Nephron progenitor cell (in vitro differentiated cells): ENCODE measurements at places on chromosomes 13 and 19.
A peak's percentile ranks its signal among the peaks of the same experiment; 100 is the strongest.

- no peak for DNase-seq
Measured at GRCh38 chr13:58093394-58093793, 461.9 kb downstream of the PCDH17 start.

- no peak for DNase-seq
Measured at GRCh38 chr13:49400755-49401659, 42.9 kb downstream of the CAB39L start.

- DNase-seq = no peak
Measured at GRCh38 chr19:41698746-41699230, 9.6 kb upstream of the CEACAM5 start.

GRCh38 chr19:54084410-54084809 is 3.2 kb upstream of the TARM1 start:
- no peak for DNase-seq

- no peak for DNase-seq
Measured at GRCh38 chr19:2477732-2478191, 1.8 kb downstream of the GADD45B start.

DNA sequence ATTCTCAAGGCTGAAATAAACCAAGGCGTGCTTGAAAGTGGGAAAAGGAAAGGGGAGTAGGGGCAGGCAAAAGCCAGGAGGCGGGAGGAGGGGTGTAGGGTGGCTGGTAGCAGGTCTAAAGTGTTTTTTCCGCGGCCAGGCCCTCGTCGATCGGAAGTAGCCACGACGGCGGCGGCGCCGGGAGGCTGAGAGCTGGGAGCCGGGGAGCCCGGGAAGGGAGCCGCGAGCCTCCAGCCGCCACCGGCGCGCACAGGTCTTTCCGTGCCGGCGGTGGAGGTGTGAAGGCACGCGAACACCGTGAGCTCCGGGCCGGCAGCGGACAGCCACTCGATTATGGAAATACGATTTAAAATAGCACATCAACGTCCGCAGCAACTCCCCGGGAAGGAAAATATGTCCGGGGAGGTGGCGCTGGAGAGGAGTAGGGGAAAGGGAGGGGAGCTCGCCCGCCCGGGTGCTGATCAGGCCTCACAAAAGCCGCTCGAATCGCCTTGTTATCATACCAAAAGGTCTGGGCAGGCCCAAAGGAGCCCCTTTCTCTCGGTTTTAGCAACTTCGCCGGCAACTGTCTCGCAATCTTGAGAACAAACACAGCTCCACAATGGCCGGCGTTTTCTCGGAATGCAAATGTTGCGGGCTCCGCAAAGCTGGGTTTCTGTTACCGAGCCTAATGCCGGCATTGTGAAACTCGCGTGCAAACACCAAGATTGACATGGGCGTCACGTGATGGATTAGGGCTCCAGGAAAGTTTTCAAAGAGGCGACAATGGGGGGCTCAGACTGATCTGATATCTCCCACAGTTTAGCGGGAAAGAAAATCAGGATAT is 2.9 kb upstream of the PCDH8 start:
- peak; percentile 56 for DNase-seq

DNA sequence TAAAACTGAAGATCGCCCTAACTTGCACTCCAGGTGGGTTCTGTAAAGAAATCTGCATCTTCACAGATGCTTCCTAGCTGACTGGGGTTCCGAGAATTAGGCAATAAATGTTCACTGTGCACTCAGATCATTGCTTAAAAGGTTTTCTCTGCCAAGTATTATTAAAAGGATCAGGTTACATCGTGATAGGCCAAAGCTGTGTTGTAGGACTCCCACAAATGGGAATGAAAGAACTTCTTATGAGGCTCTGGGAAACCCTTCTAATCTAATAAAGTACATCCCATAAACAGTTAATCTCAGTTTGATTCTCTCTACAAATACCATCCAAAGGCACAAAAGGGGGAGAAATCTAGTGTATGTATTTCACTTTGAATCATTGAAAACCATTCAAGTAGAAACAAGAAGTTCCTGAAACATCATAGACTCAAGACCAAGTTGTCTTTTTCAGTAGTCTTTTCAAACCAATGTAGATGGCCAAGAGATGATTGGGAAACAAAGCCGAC is 7.1 kb upstream of the POU4F1 start:
- DNase-seq = no peak

DNA sequence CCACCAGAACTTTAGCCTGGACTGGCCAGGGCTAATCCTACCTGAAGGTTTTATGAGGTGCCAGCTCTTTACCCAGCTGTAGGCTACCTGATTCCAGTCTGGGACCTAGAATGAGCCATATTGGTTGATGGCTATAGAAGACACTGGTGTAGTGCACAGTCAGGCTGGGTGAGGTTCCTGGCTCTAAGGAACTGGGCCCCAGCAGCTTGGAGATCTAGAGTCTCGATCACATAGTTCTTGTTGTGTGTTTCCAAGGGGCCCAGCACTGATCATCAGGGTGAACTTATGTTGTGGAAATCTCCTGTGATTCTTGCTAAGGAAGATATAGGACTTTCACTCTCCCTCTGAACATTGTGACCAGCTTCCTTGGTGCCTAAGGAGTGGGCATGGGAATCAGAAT is 236.3 kb downstream of the ZNF536 start:
- no peak for DNase-seq

DNA sequence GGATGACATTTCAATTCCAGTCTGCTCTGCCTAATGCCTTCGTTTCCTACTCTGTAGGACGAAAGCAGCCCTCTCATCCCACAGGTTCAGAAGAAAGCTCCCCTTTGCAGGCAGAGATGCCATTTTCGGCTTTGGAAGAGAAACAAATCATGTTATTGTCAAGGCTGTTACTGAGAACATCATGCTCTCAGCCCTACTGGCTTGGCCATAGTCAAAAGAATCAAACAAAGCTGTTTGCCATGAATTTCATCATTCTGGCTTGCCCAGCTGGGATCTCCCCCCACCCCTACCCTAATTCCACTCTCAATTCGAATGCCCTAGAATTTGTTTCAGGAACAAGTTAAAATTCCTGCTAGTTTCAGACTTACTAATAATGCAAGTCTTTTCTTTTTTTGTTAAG is 162.3 kb upstream of the SERP2 start:
- no peak for DNase-seq

DNA sequence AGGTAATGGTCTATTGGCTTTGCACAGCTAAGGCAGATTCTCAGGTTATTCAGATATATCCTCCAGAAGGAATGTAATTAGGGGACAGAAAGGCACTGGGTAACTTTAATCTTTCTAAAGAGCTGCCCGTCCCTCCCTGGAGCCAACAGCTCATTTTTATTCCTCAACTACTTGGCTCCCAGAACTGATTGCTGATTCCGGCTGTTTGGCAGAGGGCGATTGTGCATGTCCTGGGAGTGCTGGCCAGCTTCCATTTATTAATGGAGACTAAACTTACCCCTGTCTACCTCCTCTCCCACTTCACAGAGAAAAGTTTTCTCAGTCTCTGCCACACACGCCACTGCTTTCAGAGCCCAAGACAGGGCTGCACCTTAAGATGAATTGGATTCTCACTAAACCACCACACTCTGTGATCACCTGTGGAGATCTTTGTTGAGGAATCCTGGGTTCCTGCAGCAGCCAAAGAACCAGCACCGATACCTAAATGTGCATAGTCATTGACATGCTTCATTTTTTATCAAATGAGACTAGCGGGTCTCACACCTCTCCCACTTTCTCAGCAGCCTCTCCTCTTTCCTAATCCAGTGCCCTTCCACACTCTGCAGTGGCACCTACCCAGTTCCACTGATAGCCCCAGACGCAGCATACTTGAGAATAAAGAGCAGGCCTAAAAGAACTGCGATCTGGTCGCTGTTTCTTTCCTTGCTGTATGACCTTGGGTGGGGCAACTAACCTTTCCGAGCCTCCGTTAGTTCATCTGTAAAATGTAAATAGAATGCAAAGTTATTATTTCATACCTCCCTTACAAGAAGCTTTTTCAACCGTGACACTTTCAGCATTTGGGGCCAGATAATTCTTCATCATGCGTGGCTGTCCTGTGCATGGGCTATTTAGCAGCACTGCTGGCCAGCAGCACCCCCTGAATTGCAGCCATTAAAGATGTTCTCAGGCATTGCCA is 648.7 kb downstream of the UQCRFS1 start:
- DNase-seq = no peak

DNA sequence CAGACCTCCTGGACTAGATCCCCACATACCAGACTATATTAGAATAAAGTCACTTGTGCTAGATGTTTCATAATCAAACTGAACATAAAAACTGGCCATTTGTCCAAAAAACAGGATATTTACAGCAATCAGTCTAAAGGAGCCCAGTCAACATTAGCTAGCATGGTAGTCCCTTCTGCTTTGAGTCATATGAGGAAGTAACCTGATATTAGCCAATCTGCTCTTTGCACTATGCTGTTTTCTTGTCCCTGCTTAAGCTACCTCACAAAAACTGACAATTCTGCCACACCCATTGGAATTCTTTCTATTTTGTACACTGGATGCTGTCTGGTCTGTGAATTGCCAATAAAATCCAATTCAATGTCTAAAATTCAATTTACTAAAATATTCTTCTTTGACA is 1824.2 kb downstream of the OLFM4 start:
- no peak for DNase-seq

DNA sequence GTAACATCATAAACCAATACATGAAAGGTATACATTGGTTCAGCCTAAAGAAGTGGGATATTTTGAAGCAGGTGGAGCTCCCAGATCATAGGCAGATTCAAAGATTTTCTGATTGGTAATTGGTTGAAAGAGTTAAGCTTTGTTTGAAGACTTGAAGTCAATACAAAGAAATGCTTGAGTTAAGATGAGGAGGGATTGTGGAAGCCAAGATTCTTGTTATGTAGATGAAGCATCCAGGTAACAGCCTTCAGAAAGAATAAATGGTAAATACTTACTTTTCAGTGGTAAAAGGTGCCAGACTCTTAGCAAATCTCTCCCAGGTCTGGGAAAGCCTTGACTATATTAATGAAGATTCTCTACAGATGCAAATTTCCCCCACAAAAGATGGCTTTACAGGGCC is 49.3 kb upstream of the FAM216B start:
- DNase-seq = no peak

DNA sequence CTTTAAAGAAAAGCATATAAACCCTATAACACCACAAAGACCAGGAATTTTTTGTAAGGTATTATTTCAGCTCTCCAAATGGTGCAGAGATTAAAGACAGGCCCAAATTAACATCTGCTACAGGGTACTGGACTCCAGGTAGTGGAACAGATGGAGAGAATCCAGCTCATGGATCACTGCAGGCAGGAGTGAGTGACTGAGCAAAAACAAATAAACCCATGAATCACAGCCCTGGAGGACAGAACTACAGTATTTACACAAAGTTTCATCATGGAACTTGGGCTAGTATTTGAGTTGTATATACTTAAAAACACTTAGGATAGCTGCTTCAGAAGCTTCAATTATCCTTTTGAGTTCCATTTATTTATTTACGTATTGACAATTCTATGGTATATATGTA is 132.8 kb upstream of the SPRY2 start:
- no peak for DNase-seq

- DNase-seq = no peak
Measured at GRCh38 chr19:41298348-41298964, 11.5 kb upstream of the CCDC97 start.

GRCh38 chr13:27007166-27007565 is 164.4 kb downstream of the USP12 start:
- DNase-seq = no peak

DNA sequence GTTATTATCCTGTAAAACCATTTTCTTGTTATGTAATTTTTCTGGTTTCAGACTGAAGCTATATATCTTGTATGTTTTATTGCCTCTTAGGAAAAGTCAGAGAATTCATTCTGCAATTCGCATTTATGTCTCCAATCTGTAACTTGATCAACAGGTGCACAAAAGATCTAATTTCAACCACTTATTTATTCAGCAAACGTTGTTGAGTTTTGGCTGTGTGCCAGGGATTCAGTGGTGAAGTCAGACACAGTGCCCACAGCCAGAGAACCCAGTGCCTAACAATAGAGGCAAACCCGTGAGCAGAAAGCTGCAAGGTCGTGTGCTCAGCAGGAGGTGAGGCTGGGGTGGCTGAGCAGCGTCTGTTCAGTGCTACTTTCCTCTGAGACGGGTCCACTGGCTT is 119.5 kb upstream of the MCF2L start:
- DNase-seq = no peak

DNA sequence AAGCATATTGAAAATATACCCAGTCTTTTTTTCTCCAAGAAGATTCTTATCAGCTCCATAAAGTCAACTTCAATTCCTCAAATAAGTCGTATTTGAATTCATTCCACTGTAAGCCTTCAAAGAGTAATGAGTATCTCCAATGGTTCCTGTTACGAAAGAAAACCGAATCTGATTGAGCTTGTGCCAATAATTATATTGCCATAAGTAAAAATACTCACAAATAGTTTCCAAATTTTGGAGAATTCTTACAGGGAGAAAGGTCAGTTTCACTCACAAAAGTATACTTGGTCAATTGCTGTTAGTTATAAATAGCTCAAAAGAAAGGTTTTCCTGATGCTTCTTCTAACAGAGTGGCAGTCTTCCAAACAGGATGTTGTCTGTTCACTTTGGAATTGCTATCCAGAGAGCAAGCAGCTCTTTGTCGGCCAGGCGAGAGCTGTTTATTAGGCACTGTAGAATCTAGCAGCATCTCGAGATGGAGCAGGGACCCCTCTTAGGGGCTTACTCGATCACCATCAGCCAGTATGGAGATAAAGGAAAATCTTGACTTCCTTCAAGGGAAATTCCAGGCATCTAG is 13.5 kb downstream of the ERICH4 start:
- DNase-seq = no peak

GRCh38 chr13:80265348-80265747 is 75.6 kb downstream of the SPRY2 start:
- DNase-seq = no peak

GRCh38 chr19:55536951-55537740 is at the start of gene SBK2:
Gene SBK2 (minus strand): TSS chr19:55537133. CDS start chr19:55536294, 839 bp downstream.
- DNase-seq = peak; percentile 84

- DNase-seq = no peak
Measured at GRCh38 chr13:82412749-82413148, 1469.5 kb downstream of the SLITRK1 start.

DNA sequence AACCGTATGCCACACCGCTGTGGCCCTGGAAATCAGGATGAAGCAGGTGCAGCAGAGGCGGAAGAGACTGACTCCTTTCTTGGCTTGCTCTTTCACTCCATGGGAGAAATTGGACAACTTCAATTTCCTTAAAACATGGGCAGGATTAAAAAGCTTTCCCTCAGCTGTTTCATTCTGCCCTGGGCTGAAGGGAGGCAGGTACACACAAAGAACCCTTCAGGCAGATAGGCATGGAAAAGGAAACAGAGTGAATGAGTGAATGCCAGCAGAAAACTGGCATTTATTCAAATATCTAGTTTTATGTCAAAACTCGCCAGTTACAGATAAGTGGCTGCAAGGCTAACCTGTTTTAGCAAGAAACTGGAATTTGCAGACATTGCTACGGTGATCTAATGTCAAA is 71.0 kb upstream of the SLC15A1 start:
- DNase-seq = no peak

DNA sequence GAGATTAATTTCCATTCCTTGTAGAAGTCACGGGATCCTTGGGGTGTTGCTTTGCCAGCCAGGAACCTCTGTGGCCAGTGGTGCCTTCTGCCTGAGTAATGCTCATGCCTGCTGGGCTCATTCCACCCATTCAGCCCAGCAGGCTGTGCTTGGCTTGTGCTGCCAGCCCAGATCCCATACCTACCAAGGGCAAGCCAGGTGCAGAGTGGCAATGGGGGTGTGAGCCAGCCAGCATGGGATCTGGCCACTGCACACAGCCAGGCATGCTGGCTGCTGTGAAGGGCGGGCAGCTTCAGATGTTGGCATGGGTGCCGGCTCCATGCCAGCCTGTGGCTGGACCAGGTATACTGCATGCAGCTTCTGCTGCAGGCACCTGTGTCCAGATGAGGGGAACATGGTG is 42.5 kb downstream of the WDFY2 start:
- no peak for DNase-seq
